Forelimb muscle (tissue), 1 donor: ENCODE measurements at places on chromosomes 5 and 9.

GRCh38 chr9:72029986-72030385 is 30.4 kb downstream of the C9orf57 start:
- DNase-seq: no peak

- no peak for DNase-seq
Observed at GRCh38 chr9:135299239-135299590, 180.4 kb upstream of the PPP1R26 start.

DNA sequence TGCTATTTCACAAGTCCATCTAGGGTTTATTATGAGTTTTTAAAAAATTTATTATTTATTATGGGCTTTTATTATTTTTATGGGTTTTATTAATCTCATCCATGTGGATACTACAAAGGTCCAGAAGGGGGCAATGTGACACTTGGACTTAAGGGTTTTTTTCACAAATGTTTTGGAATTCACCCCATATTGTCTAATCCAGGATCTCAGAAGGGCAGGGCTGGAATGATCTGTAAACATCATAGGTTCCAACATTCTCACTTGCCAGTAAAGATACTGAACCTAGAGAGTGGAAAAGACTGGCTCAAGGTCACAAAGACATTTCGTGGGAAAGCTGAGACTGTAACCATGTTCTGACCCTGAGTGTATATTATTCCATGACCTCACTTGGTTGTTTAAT is 35.6 kb downstream of the NIM1K start:
- no peak for DNase-seq

DNA sequence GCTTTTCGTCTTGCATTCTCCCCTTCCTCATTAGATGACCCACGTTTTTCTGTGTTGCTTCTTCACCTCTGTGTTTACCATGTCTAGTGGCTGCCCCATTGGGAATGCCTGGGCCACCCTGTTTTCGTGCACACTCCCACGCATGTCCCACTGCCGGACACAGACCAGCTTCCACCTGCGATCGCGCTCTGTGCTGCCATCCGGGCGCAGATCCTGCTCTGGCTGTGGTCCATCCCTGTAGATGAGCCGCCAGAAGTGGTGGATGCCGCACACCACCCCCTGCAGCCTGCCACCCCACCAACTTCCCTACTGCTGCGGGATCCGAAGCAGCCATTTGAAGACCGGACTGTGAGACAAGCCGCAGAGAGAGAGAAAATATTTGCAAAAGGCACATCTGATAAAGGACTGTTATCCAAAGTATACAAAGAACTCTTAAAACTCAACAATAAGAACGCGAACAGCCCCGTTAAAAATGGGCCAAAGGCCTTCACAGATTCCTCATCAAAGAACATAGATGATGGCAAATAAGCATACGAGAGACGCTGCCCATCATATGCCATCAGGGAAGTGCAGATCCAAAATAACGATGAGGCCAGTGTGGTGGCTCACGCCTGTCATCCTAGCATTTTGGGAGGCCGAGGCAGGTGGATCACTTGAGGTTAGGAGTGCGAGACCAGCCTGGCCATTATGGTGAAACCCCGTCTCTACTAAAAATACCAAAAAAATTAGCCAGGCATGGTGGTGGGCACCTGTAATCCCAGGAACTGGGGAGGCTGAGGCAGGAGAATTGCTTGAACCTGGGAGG is 163.7 kb downstream of the COL23A1 start:
- DNase-seq: no peak

DNA sequence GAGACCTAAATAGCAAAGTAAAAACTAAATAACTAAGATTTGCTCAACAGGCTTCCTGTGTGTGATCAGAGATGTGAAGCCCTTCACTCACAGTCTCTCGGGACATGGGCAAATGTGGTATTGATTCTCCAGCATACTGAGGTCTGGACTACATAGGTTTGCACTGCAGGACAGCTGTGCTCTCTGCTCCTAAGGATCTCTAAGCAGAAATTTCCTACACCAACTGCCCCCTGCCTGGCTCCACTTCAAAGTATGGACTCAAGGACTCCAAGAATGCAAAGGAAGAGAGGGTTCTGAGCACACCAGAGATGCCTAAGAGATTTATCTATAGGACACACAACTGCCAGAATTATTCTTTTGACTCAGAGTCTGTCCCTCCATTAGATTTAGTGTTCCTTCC is 487.2 kb downstream of the SEMA5A start:
- DNase-seq: no peak

DNA sequence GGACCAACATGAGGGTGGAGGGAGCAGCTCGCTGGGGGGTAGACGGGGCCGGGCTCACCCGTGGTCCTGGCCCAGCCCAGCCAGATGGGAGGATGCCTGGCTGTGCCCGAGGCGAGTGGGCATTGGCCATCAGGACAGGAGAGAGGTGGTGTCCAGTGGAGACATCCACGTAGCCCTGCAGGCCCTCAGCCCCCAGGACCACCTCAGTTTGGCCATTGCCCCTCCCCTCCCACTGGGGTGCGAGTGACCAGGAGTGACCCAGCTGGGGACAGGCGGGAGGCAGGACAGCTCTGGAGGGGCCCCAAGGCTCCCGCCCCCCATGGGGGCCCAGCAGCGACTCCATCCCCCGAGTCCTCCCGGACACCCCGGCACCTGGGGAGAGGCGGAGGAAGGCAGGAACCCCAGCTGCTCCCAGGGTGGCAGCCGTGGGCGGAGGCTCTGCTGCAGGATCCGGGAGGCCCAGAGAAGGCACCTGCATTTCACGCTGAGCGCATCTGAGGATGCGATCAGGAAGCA is 8.3 kb downstream of the NOXA1 start:
- DNase-seq: no peak

DNA sequence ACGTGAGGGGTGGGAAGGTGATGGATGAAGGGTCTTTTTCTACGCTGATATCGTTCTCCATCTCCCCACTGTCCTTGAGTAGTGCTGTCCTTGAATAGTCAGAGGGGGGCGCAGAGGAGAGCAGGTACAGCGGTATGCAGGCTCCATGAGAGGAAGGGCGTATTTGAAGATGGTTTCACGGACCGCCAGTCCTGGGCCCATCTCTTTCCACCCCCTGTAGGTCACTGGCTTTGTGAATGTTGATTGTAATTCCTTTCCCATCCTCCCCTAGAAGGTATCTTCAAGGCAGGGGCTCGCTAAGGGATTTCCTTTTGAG is 40.8 kb upstream of the DAB2IP start:
- DNase-seq: no peak

DNA sequence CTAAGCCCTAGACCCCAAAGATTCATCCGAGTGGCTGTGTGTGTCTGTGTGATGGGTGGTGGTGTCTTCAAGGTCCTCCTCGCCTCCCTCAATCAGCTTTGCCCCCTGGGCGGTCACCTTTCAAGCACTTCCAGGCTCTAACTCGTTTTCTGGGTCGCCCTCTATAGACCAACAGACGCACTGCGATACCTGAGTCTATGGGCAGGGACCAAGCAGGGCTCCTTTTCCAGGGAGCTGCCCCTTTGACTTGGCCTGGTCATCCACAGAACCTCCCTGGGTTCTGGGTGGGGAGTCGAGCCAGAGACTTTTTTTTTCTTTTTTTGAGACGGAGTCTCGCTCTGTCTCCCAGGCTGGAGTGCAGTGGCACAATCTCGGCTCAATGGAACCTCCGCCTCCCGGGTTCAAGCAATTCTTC is 1.1 kb downstream of the SLC27A4 start:
- no peak for DNase-seq

- no peak for DNase-seq
Observed at GRCh38 chr9:91714020-91714806, 235.8 kb downstream of the ROR2 start.

- peak; percentile 50 for DNase-seq
Observed at GRCh38 chr9:71446473-71447411, 321.6 kb downstream of the CEMIP2 start.

GRCh38 chr9:82930116-82930515 is 132.8 kb downstream of the RASEF start:
- DNase-seq: no peak

DNA sequence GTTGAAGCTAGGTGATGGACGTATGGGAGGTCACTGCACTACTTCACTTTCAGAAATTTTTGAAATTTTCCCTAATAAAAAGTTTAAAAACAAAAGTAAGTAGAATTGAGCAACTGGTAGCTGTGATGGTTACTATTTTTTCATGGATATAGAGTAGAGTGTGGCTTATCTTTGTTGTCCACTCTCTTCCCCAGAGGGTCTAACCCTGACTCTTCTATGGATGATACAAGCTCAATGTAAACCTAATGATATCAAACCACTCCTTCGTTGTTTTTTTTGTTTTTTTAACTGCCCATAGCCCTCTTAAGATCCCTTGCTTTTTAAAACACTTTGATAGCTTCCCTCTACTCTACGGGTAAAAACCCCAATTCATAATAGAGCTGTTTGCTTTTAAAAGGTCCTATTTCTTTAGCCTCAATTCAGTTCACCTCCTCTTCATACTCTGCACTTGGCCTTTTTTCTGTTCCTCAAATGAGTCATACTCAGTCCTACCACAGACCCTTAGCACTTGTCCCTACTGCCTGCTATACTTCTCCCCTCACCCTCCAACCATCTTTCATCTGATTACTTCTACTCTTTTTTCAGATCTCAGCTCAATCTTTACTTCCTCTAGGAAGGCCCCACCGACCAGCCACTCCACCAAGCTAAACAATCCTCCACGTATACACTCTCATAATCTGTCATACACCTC is 2.6 kb downstream of the HDAC3 start:
- DNase-seq: no peak
